ENCODE measurements at places on chromosomes 11 and 22. TPM values are rescaled to one million over a fixed set of nuclear protein-coding genes. Genes with fewer than 3 reads are reported as not detected.

The TRIM64C gene
- total RNA-seq = not detected

The MRPL48 gene
- total RNA-seq = 26.2 TPM

The RHOD gene
- total RNA-seq = 14.7 TPM

The OTOG gene
- not detected for total RNA-seq

The DGCR6 gene
- 2.2 TPM for total RNA-seq

The GCAT gene
- 28.2 TPM for total RNA-seq

The TBX1 gene
- 0.12 TPM for total RNA-seq

The LRRC32 gene
- 7.5 TPM for total RNA-seq

The ROBO4 gene
- 3.0 TPM for total RNA-seq

The PHETA2 gene
- total RNA-seq = 9.2 TPM

The CCDC116 gene
- total RNA-seq = 0.22 TPM

The MS4A1 gene
- total RNA-seq = not detected

Measured in uterine smooth muscle cell (primary cell).